Vagina (tissue), 2 donors: ENCODE measurements at places on chromosomes 16 and 17.

GRCh38 chr16:78326731-78327130, 227.3 kb downstream of the WWOX start:
- peak; percentile 64 for DNase-seq

- no peak for DNase-seq
These were observed 1070.0 kb downstream of the CDH11 start for GRCh38 chr16:64051824-64052223.

DNA sequence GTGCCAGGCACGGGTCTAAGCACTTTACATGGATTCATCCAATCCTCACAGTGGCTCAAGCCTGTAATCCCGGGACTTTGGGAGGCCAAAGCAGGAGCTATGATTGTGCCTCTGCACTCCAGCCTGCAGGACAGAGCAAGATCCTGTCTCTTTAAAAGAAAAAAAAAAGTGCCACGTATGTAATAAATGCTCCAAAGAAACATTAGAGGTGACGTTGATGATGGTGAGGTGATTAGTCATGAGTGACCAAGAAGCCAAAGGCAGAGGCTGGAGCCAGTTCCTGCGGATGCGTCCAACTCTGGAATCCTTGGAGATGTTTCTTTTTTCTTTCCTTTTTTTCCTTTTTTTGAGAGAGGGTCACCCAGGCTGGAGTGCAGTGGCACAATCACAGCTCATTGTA, 59.4 kb upstream of the SIAH1 start:
- DNase-seq, result no peak

DNA sequence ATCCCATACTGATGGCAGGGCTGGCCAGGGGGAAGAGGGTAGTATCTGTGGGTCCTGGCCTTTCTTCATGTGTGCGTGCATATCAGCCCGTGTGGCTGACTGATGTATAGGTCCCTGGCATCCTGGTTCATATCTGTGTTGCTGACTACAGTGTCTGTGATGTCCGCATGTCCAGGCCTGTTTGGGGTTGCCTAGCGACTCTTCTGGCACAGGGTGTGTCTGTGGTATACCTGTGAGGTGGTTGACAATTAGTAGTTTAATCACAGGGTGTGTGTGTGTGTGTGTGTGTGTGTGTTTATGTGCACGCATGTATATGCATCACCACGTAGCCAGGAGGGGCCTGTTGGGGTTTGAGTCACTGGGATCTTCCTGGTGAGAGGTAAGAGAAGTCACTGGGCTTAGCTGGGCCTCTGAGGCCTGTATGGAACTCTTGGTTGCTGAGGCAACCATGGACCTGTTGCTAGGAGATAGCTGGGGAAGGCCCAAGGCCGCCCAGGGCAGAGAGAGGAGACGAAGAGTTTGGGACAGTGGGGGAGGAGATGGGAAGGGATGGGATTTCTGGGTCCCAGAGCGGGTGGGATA, 603 bp upstream of the TMEM95 start:
- DNase-seq, result no peak

- DNase-seq, result no peak
These were observed 171.2 kb upstream of the XYLT1 start for GRCh38 chr16:17641990-17642389.

DNA sequence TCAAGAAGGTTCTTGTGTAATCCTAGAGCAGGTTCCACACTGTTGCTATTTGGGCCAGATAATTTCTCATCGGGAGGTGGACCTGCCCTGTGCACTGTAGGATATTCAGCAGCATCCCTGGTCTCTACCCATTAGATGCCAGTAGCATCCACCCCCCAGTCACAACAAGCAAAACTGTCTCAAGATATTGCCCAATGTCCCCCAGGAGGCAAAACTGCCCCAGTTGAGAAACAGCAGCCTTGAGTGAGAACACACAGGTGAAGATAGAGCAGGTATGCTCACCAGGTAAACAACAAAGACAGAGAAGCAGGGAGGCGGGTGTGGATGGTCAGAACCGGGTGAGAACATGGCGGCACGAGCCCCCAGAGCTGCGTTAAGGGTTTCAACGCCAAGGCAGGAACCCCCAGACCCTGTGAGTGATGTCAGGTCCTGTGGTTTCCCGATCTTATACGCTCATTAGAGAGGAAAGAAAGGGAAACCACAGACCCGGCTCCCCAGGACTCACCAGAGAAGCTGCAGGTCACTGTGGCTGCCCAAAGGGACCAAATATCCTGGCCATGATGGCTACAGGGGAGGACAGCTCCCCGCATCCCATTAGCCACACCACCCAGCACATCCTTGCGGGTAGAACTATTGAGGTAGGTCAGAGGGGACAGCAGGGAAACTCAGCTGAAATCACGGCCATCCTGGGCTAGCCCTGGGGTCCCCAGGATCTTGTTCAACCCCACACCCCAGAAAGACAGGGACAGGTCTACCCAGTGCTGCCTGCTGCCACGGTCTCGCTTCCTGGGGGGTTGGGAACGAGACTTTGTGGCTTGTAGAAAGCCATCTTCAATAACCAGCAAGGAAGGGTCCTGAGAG, 21.2 kb downstream of the CDC42EP4 start:
- no peak for DNase-seq

- no peak for DNase-seq
These were observed 66.8 kb upstream of the RASL10B start for GRCh38 chr17:35664685-35665084.

DNA sequence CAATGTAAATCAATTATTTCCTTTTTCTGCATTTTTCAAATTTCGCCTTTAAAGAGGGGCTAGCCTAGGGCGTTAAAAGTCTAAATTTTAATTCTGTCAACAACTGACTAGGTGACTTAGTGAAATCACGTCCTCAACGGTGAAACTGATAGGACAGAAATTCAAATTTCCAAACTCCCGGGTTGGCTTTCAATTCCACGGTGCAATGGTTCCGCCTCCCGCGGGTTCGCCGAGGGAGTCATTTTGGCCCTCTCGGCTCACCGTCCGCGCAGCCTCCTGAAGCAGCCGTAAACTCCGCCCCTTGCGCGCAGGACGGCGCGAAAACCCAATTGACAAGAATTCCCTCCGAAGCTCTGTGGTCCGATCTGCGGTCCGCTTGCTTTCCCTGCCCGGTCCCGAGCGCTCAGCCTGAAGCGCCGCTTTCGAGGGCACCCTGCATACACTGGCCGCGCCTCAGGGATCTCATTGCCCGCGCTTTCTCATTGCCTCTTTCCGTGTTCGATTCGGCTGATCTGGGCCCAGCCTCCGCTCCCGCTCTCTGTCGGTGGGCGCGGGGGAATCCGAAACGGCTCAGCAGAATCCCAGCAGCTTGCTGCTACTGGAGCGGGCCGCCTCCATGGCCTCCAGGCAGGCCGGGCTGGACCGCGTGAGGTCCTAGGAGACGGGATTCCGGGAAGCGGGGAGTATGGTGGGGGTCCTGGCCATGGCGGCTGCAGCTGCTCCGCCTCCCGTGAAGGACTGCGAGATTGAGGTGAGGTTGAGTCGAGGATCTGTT, at the start of gene ATAD5:
ATAD5 (plus strand) TSS at position 304 of the 775 bp plus-strand sequence; CDS start at position 686, 382 bp downstream.
- no peak for DNase-seq

GRCh38 chr17:13597723-13598347, 3.9 kb downstream of the HS3ST3A1 start:
- no peak for DNase-seq

DNA sequence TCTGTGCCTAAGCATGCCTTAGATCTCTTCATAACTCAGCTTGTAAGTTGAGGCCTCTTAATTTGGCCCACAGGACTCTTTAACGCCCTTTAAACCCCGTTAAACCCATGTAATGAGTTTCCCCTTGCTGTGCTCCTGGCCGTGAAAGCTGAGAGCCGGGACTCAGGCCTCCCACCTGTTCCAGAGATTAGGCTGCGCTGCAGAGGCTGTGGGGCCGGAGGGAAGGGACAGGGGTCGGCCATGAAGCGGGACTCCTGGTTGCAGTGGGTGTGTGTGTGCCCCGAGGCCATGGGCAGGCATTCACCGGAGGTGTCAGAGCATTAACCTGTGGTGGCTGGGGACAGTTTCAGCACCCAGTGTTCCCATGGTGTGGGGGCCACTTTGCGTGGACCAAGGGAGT, 150.8 kb upstream of the IRX3 start:
- DNase-seq, result no peak

- DNase-seq, result no peak
These were observed 4.9 kb downstream of the PHKB start for GRCh38 chr16:47465919-47466630.

DNA sequence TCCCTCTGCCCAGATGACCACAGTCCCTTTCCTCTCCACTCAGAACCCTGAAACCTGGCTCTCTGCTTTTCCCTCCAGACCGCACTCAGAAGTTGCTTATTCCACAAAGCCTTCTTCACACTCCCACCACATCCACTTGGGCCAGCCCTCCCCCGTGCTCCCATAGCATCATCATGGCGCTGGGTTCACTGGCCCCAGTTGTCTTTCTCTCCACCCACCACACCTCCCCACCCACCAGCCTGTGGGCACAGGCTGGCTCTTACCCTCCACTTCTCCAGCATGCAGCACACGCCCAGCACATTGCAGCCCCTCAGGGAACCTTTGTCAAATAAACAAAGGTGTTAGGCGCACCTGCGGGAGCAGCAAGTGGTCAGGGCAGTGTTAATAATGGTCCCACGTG, 130.0 kb downstream of the KATNIP start:
- DNase-seq, result no peak

- no peak for DNase-seq
These were observed 61.6 kb downstream of the SHISA6 start for GRCh38 chr17:11302401-11303186.

DNA sequence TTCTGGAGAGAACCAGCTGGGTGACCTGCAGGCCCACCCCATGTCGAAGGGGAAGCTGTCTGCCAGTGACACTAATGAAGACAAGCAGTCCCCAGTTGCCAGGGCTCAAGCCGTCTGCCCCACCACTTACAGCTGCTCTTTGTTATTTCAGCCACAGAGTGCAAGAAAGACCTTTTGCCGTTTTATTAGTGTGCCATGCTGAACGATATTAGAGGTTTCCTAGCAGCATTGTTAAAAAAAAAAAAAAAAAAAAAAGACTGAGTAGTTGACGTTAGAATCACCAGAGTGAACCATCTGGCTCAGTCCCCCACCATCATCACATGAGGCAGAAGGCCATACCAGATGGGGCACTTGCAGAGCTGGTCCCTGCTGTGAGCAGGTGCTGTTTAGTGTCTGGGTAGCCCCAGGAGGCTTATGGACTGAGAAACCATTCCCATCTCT, 26.5 kb upstream of the SLC39A11 start:
- DNase-seq, result no peak
